ENCODE measurements at places on chromosomes 5 and 9. TPM values are rescaled to one million over a fixed set of nuclear protein-coding genes. Genes with fewer than 3 reads are reported as not detected.
A peak's percentile ranks its signal among the peaks of the same experiment; 100 is the strongest.

- no peak for DNase-seq
These were observed 13.7 kb downstream of the OR1J1 start for GRCh38 chr9:122463828-122464632.

LRRC19 gene
- polyA plus RNA-seq, result not detected

GRCh38 chr5:53820802-53821171, 260.3 kb downstream of the NDUFS4 start:
- DNase-seq, result no peak

KLF4 gene
- 12.6 TPM for polyA plus RNA-seq

- peak; percentile 56 for DNase-seq
These were observed 2.0 kb downstream of the BRD3 start for GRCh38 chr9:134065612-134066419.

WWC1 gene
- polyA plus RNA-seq, result 18.1 TPM

DNA sequence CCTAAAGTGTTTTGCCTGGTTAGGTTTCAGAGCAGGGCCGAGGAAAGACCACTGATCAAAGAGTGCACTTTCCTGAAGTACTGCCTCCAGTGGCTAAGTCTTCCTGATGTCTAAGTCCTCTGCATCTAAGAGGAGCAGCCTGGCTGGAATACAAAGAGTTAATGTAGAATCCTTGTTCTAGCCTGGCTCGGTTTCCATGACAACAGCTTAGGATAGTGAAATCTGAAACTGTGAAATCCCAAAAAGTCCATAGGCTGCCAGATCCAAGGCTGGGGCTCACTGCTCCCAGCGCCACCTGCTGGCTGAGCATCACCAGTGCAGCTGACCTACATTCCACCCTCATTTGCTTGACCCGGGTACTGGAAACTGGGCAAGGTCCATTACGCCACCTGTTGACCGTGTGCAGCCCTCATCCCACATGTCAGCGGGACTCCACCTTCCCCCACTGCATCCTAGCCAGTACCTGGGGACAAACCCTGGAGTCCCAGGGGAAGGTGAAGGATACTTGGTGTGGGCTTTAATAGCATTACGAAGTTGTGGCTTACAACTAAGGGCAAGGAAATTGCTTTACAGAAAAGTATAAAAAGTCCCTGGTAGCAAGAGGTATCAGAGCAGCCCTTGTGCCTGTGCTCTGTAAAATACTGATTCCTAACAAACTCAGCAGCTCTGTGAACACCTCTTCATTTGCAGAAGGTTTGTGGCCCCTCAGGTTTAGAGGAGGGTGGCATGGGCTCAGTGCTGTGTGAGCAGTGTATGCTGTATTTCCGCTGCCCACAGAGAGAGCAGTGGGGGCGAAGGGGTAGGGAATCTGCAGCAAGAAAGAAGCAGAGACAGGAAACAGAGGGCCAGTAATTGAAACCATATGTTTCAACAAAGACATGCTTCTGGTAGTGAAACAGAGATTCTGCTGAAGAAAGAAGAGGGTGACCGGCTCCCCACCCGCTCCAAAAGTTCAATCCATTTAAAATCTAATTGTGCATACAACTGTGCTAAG, 36.0 kb downstream of the PCDHGC5 start:
- peak; percentile 59 for DNase-seq

ZBTB34 gene
- polyA plus RNA-seq, result 1.2 TPM

DNA sequence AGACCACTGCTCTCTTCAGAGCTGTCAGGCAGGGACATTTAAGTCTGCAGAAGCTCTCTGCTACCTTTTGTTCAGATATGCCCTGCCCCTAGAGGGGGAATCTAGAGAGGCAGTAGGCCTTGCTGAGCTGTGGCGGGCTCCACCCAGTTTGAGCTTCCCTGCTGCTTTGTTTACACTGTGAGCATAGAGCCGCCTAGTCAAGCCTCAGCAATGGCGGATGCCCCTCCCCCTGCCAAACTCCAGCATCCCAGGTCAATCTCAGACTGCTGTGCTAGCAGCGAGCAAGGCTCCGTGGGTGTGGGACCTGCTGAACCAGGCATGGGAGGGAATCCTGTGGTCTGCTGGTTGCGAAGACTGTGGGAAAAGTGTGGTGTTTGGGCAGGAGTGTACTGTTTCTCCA, 59.9 kb downstream of the CAVIN4 start:
- DNase-seq, result no peak

DNA sequence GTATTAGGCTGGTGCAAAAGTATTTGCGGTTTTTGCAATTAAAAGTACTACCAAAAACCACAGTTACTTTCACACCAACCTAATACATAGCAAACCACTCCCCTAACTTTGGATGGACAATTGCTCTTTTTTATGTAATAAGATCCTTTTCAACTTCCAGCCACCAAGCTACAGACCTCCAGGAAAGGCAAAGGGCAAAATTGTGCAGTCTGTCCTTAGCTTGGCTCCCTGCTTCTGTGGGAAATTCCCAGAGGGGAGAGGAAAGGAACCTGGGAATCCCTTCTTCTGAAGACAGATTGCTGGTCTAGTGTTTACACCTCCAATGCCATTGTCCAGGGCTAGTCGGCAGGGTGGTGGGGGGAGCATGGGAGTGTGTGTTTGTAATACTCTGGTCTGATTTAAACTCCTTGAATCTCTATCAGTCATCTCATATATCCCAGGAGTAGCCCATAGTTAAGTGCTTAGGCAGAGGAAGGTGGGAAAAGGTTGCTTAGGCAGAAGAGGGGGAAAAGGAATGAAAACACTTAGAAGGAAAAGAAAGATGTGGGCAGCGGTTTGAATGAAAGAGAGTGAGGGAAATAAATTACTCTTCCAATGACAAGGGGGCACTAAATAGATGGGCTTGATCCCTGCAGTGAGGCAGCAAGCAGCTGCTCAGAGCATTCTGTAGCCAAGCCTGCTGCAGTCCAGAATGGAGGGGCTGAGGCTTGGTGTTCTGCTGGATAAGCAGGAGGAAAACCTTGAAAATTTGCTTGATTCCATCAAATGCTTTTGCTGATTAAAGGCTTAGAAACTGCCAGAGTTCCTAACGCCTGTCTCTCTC, 86.9 kb upstream of the MAP1B start:
- no peak for DNase-seq

DNA sequence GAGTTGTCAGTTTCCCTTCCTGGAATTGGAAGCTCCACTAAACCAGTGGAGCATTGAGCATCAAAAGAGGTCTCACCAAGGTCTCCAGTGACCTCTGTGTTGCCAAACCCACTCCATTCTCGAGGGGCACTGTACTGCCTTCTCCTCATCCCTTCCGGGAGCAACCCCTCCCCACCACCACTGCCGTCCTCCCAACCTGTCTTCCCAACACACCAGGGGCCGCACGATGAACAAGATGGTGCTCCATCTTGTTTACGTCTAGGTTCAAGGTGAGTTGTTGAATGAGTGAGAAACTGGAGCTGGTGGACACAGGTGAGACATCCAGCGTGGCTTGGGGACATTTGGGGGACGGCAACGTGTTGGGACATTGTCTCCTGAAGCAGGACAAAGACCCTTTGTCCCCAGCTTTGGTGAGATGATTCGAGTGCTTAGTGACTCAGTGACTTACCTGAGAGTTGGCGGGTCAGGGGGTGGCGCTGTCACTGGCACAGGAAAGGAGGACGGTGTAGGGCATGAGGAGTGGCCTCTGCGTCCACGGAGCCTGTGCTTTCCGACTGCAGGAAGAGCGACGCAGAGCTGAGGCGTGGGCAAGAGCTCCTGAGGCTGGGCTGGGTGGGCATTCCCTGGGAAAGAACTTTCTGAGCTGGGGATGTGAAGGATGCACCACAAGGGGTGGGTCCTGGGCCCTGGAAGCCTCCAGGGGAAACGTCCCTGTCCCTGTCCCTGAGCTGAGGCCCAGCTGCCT, 44.8 kb upstream of the RNU6ATAC start:
- DNase-seq, result no peak

- peak; percentile 32 for DNase-seq
These were observed 64.9 kb downstream of the CFAP95 start for GRCh38 chr9:69885474-69885929.

LEAP2 gene
- polyA plus RNA-seq, result 0.85 TPM

MEGF10 gene
- not detected for polyA plus RNA-seq

DNA sequence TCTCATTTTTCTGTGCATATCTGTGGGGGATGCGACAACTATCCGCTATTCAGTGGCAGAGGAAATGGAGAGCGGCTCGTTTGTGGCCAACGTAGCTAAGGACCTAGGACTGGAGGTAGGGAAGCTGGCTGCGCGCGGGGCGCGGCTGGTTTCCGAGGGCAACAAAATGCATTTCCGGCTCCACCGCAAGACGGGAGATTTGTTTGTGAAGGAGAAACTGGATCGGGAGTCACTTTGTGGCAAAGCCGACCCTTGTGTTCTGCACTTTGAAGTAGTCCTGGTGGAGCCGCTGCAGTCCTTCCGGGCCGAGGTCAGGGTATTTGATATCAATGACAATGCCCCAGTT, 320 bp downstream of the PCDHB1 start:
- DNase-seq, result no peak

Data from foreskin keratinocyte (primary cell).